NCI-H1436 (cell line): ENCODE measurements at places on chromosomes 3 and 15.

GRCh38 chr3:52769786-52770455 is 819 bp downstream of the NEK4 start:
- no peak for DNase-seq

- no peak for DNase-seq
Observed at GRCh38 chr3:27714692-27715453, 7.2 kb downstream of the EOMES start.

- DNase-seq, result no peak
Observed at GRCh38 chr15:74823324-74823723, 3.1 kb upstream of the CPLX3 start.

GRCh38 chr15:30953731-30954378 is 37.6 kb downstream of the MTMR10 start:
- no peak for DNase-seq

- no peak for DNase-seq
Observed at GRCh38 chr3:25854635-25855034, 64.7 kb downstream of the OXSM start.
